Thyroid gland (tissue), 4 donors: ENCODE measurements at places on chromosomes 3 and 15. TPM values are rescaled to one million over a fixed set of nuclear protein-coding genes. Genes with fewer than 3 reads are reported as not detected.

The RPS27L gene
- 91.4 TPM for total RNA-seq

The TEX264 gene
- 109 TPM for total RNA-seq

DNA sequence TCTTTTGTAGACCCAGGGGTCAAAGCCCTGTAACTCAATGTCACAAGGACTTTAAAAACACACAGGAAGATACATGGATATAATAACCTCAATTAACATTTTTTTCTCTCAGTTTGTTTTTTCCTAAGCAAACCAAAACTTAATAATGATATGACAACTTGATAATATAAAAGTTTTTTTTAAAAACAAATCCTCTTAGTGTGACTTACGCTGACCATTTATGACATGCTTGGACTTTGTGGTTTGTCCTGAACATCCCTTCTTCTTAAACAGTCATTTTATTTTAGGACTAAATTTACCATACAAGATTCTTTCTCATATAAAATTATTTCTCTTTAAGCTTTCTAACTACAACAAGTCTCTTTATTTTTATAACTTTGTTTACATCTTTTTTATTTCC is 25.4 kb upstream of the FAM3D start:
- H3K4me3 ChIP-seq: no peak overlapping the region
- no peak for DNase-seq
- no peak overlapping the region for H3K27ac ChIP-seq
- no peaks in the 10 kb centered on the region for H3K36me3 ChIP-seq

DNA sequence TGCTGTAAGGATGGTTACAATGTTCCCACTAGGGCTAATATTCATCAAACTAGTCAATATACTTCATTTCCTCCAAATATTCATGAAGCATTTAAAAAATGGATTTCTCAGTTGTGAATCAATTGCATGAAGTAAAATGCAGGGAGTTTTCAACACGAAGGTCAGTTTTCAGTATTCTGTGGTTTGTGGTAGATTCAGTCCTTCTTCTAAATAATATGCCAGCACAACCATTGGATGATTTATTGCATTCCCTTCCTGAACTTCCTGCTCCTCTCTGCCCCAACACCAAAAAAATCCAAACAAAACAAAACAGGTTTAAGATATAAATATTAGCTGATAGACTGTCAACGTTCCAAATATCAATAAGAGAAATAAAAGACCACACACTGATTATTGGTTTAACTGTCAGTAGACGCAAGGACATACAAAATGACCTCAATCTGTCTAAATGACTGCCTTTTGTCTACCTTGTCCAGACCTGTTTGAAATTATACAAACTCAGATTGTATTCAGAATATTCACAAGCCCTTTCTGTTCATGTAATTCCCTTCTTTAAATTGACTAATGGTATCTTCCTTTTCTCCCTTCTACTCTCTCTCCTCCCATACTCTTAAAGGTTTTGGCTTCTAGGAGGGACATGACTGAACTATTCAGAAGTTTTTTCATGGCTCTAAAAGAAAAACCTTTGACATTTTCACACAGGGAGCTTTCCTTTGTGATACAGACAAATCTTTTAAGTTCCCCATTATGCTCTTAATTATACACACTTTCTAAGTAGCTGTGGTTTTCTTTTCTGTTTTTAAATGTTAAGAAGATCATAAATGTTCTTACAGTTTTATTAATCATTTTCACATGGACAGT is 92.6 kb upstream of the STT3B start:
- H3K4me1 ChIP-seq: no peaks in the 10 kb centered on the region
- H3K36me3 ChIP-seq: no peaks in the 10 kb centered on the region
- no peaks in the 10 kb centered on the region for H3K27me3 ChIP-seq
- DNase-seq: no peak

GRCh38 chr15:52856286-52856685 is 66.2 kb upstream of the ONECUT1 start:
- H3K27ac ChIP-seq: no peak overlapping the region
- no peaks in the 10 kb centered on the region for H3K36me3 ChIP-seq
- DNase-seq: no peak

- H3K36me3 ChIP-seq: no peaks in the 10 kb centered on the region
- DNase-seq: no peak
- H3K27ac ChIP-seq: no peak overlapping the region
- no peak overlapping the region for H3K4me3 ChIP-seq
- no peaks in the 10 kb centered on the region for H3K4me1 ChIP-seq
- H3K27me3 ChIP-seq: no peaks in the 10 kb centered on the region
Measured at GRCh38 chr15:90286678-90287077, 21.2 kb downstream of the NGRN start.

DNA sequence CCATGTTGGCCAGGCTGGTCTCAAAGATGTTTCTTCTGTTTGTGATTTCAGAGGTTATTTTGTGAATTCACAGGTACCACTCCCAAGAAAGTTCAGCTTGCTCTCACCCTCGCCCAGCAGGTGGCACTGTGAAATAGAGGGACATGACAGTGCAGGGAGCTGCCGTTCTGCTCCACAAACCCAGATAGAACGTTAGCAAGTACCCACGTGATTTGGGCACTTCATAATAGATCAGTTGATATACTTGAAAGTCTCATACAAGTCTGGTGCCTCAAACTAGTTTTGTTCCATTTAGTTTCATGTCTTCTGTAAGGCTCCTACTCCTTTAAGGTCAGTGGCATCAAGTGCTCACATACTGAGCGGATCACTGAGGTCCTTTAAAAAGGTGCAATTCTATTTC is 45.5 kb downstream of the FILIP1L start:
- peak; percentile 92 for DNase-seq
- H3K27ac ChIP-seq: peak overlapping the region; percentile 69
- no peak overlapping the region for H3K4me3 ChIP-seq
- H3K27me3 ChIP-seq: no peaks in the 10 kb centered on the region
- H3K36me3 ChIP-seq: no peaks in the 10 kb centered on the region

DNA sequence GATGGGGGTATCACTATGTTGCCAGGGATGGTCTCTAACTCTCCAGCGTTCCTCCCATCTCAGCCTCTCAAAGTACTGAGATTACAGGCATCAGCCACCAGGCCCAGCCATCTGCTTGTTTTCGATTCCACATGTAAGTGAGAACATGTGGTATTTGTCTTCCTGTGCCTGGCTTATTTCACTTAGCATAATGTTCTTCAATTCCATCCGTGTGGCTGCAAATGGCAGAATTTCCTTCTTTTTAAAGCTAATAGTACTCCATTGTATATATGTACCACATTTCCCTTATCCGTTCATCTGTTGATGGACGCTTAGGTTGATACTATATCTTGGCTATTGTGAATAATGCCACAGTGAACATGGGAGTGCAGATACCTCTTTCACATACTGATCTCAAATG is 70.6 kb downstream of the ASB7 start:
- H3K36me3 ChIP-seq: no peaks in the 10 kb centered on the region
- H3K4me1 ChIP-seq: no peaks in the 10 kb centered on the region
- H3K27ac ChIP-seq: no peak overlapping the region
- DNase-seq: no peak

DNA sequence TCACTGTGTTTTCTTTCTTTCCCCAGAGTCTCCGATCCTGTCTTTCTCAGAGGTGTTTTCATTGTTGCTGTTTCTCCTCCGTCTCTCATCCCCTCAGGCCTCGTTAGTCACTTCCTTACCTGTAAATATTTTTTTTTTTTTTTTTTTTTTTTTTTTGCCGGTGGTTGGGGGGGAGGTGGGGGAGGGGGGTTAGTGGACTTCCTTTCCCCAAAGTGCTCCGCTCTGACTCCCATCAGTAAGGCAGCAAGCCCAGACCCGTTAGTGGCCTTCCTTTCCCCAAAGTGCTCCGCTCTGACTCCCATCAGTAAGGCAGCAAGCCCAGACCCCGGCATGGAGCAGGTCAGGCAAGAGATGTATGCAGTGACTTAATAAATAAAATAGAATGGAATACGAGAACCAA is 97.1 kb upstream of the TNFAIP8L3 start:
- no peaks in the 10 kb centered on the region for H3K36me3 ChIP-seq
- DNase-seq: no peak
- H3K27me3 ChIP-seq: no peaks in the 10 kb centered on the region
- no peaks in the 10 kb centered on the region for H3K4me1 ChIP-seq
- no peak overlapping the region for H3K27ac ChIP-seq
